ENCODE measurements at places on chromosomes 7 and 10.
A peak's percentile ranks its signal among the peaks of the same experiment; 100 is the strongest.

DNA sequence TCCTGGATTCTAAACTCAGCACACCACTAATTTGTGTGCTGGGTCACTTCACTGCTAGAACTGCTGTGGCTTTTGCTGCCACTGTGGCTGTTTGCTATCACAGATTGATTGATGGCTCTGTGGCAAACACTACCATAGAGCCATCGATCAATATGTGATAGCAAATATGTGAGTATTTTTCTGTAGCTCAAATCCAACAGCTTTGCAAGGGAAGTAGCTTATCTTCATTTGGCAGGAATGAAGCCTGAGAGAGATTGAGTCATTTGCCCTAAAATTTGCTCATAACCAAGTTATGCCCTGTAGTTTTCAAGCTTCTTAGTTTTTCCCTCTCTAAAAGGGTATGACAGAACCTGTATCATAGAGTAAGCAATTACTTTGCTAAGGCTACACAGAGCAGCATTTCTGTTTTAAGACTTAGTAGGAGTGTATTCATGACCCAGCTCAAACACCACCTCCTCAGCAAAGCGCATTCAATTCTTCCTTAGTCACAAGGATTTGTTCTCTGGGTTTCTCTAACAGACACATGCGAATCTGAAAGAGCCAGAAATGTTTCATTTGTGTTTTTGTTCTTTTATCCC, 43.1 kb downstream of the MINPP1 start:
- no peak for DNase-seq

DNA sequence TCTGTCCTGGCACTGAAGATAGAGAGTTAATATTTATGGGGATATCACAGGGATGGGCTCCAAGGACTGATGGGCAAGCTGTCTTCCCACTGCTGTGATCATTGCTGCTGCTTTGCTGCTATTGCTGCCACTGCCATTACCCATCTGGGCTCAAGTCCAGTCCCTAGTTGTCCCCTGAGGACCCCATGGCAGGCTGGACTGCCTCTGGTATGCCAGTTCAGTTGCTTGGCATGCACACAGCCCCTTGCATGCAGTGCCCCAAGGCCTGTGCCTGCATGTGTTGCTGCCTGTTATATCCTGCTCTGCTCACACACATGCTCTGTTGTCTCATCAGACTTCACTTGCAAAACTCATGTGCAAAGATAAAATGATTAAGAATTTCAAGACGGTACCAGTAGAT, 109.5 kb downstream of the ADRA2A start:
- DNase-seq = no peak

- no peak for DNase-seq
Measured at GRCh38 chr10:18478354-18478753, 173.0 kb downstream of the NSUN6 start.

- DNase-seq = no peak
Measured at GRCh38 chr10:127398971-127399365, 150.1 kb upstream of the NPS start.

GRCh38 chr7:28484606-28484935, 72.3 kb downstream of the CREB5 start:
- DNase-seq = no peak

GRCh38 chr10:29408847-29409240, 120.0 kb downstream of the LYZL1 start:
- DNase-seq = no peak

GRCh38 chr10:57943701-57944100, 324.0 kb downstream of the IPMK start:
- DNase-seq = no peak

DNA sequence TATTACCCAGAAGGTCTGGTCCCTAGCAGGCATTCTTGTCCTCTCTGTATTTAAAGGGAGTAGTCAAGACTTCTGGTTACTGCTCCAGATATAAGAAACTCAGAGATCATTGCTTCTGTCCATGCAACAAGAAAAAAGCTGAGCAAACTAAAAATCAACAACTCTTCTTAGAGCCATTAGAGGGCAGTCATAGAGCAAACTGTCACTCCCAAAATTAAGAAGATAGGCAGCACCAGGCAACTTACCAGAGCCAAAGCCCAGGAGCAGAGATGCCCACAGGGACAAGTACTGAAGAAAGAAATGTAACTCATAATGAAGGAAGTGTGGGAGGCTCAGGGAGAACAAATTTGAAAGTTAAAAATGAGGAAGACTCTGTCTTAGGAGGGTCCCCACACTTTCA, 472.9 kb upstream of the COBL start:
- no peak for DNase-seq

GRCh38 chr7:11346302-11346701, 372.6 kb downstream of the PHF14 start:
- no peak for DNase-seq

- DNase-seq = peak; percentile 30
Measured at GRCh38 chr10:103451091-103451813, 918 bp downstream of the CALHM2 start.

DNA sequence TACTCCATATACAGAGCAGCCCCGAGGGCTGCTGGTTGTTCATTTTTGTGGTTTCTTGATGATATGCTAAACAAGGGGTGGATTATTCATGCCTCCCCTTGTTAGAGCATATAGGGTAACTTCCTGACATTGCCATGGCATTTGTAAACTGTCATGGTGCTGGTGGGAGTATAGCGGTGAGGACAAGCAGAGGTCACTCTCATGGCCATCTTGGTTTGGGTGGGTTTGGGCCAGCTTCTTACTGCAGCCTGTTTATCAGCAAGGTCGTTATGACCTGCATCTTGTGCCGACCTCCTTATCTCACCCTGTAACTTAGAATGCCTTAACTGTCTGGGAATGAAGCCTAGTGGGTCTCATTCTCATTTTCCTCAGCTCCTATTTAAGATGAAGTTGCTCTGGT, 31.3 kb downstream of the GNAT3 start:
- DNase-seq = no peak

DNA sequence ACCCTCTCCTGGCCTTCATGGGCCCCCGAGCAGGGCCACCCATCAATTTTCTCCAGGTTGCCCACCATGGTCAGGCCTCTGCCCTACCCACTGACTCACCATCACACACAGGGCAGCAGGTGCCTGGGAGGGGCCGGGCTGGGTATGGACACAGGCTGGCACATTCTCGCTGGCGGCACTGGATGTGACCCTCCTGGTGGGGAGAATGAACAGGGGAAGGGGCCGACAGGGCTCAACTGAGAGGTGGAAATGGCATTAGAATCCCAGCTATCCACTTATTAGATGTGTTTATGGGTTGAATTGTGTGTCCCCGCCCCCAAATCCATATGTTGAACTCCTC, 16.4 kb downstream of the KCP start:
- DNase-seq = no peak

Measured in stimulated activated CD4-positive, alpha-beta T cell treated with anti-CD3 and anti-CD28 coated beads, Interleukin-1b, Interleukin-23, amount 100 ng/mL, for 4 hours (primary cell).